Activated CD8-positive, alpha-beta memory T cell treated with anti-CD3 and anti-CD28 coated beads, Interleukin-2, amount 10 ng/mL, durations not matched to agents 7 days and 5 days (primary cell): ENCODE measurements at places on chromosomes 2 and 18.

GRCh38 chr2:138818556-138818955, 38.4 kb upstream of the NXPH2 start:
- DNase-seq: no peak

GRCh38 chr2:16011621-16011960, 71.2 kb downstream of the MYCN start:
- no peak for DNase-seq

- no peak for DNase-seq
These were observed 11.9 kb downstream of the TNS1 start for GRCh38 chr2:217990791-217991465.

DNA sequence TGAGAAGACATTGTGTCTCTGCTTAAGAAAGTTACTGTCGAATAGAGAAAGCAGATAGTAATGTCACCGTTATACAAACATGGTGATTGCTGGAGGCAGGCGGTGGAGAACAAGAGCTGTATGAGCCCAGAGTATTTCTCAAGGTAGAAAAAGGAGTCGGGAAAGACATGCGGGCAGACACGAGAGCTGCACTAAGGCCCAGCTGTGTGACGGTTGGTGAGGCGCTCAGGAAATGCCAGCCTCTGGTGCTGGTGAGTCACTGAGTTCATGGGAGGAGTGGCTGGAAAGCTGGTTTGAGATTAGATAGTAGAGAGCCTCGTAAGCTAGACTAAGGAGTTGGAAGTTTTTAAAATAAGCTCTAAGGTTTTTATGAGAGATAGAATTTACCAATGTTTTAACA, 390.9 kb upstream of the TRIB2 start:
- no peak for DNase-seq

DNA sequence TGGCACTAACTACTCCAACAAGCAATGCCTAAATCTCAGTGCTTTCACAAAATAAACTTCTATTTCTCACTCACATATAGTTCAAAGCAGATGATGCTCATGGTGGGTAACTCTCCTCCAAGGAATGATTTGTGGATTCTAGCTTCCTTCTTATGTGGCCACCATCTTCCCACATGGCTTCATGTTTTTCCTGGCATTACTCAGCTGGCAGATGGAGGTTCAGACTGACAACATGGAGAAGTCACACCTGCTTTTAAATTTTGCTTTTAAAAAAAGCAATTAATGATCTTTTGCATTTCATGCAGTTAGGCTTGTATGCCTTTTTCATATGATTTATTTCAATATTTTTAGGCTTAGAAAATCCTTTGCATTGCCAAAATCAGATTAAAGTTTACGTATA, 6.3 kb upstream of the GKN2 start:
- no peak for DNase-seq

- DNase-seq: no peak
These were observed 227.6 kb downstream of the SATB2 start for GRCh38 chr2:199230091-199230490.
